Pulmonary artery endothelial cell (primary cell): ENCODE measurements at places on chromosomes 16 and 17. TPM values are rescaled to one million over a fixed set of nuclear protein-coding genes. Genes with fewer than 3 reads are reported as not detected.

GRCh38 chr17:66779237-66779606, 55.7 kb upstream of the CACNG5 start:
- no peak for DNase-seq

DNA sequence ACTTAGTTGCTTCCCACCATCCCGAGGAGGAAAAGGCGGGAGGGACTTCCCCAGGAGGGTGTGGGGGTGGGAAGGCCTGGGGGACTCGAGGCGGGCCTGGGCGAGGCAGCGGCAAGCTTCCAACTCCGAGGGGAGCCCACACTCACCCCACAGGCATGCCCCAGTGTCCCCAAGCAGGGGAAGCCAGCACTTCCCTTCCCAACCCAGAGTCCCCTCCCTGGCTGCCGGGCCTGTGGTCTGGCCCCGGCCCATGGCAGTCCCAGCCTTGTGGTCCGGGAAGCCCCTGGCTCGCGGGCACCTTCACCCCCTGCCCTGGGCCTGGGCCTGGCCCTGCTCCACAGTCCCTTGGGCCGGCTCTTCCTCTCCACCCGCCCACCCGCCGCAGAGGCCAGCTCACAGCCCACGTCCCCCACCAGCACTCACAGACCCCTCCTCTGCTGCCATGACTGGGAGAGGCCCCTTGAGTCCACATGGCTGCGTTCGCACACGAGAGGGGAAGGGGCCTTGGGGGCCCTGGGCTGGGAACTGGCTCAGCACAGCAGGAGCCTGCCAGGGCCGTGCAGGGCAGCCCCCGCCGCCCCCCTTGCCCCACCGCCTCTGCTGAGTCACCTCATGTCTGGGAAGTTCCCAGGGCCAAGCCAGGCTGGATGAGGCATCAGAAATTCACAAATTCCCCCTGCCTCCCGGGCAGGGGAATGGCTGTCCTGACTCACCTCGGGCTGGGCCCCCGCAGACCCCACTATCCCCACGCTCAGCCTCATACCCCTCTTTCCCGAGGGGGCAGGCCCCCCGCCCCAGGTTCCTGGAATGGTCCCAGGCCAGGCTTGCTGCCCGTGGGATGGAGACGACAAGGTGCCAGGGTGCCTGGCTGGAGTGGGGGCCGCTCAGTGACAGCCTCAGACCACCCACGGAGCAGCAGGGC, 27.8 kb downstream of the BAHCC1 start:
- peak; percentile 71 for DNase-seq

GRCh38 chr17:8273884-8274444, 14.5 kb upstream of the RANGRF start:
- DNase-seq: no peak

Gene LRRC3C
- total RNA-seq: not detected in 2 replicates

Gene TBX2
- not detected in 2 replicates for total RNA-seq

DNA sequence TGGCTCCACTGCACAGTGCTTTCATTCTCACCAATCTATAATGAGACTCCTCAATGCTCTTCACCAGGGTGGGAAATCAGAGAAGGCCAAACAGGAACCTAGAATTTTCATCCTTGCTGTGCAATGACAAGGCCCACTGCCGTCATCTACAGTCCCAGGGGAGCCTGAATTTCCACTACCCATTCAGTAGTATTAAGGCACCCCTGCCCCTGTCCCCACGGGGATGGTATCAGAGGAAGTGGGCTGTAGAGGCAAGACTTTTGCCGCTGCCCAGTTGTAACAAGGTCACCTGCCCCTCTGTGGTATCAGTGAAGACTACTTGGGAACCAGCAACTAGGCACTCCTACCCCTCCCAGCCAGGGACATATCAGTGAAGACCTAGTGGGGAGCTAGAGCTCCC, 104.5 kb downstream of the C16orf78 start:
- DNase-seq: no peak

DNA sequence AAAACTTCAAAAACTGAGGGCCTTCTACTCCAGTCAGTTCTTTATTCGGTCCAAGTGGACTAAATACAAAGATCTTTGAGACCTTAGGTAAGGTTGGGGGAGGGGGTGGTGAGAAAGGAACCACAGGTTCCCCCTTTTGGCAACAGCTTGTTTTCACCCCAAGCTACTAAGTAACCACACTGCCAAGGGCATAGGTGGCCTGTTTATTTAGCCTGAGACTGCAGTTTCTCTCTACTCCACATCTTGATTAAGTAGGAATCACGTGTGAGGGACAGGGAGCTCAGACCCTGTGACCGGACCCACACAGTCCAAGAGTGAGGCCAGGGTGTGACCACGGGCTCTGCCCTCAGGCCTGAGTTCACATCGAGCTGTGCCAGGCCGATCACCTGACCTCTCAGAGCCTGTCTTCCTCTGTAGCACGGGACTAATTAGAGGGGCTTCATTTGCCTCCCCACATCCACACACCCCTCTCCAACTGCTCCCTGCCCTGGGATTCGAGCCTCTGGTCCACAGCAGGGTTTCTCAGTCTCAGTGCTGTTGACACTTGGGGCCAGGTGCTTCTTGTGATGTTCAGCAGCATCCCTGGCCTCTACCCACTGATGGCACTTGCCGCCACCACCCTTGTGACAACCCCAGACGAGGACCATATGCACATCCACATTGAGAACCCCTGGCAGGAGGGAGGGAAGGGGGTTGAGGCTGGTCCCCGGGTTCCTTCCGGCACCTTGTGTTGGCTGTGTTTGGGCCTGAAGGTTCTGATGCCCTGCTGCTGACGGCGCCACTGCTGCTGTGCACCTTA, 17.8 kb downstream of the ST6GALNAC2 start:
- no peak for DNase-seq

- DNase-seq: no peak
Measured at GRCh38 chr17:61449707-61450640, 2.2 kb upstream of the TBX4 start.

Gene CA5A
- total RNA-seq: not detected in 2 replicates

DNA sequence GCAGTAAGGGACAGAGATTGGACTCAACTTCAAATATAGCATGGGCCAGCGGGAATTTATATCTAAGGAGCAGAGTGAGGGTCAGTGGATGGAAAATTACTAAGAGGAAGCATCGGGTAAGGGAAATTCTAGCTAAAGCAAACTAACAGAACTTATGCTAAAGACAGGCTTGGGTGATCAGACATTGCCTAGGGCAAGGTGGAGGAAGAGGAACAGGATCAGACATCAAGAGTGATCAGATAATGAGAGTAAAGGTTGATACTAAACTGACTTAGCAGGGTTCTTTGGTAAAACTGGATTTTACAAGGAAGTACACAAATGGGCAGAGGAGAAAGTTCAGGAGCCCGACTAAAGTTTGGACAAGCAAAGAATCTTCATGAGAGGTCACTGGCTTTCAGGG, 86.3 kb upstream of the TOM1L1 start:
- DNase-seq: no peak

Gene C17orf50
- total RNA-seq: not detected in 2 replicates

DNA sequence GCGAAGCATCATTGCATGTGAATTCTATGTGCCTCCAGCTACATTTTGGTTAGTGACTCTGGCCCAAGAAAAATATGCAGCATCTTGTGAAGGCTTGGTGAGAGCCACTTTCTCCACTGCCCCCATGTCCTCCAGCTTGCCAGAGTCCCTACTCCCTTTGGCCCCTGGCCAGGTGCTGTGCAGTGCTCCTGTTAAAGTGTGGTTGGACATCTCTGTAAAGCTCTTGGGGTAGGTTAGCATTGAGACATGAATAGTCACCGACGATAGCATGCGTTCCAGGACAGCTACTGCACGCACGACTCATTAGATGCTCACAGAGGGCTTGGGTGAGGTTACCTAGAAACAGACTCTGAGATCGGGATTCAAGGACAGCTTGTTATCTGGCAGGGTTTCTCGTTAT, 48.6 kb downstream of the FOXL1 start:
- DNase-seq: no peak

Gene TUBB3
- 156 and 237 TPM in 2 replicates for total RNA-seq

DNA sequence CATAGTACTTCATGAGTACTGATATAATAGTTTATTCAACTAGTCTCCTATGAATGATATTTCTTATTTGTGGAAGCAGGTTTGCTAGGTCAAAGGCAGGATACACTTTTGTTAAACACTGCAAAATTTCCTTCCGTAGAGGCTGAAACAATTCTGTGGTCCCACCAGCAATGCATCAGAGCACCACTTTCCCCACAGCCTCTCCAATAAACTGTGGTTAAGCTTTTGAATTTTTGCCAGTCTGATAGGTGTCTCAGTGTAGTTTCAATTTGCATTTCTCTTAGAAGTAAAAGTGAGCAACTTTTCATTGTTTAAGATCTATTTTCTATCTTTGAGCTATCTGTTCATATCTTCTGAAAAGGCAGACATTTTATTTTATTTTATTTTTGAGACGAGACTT, 36.4 kb upstream of the CORO6 start:
- DNase-seq: no peak

DNA sequence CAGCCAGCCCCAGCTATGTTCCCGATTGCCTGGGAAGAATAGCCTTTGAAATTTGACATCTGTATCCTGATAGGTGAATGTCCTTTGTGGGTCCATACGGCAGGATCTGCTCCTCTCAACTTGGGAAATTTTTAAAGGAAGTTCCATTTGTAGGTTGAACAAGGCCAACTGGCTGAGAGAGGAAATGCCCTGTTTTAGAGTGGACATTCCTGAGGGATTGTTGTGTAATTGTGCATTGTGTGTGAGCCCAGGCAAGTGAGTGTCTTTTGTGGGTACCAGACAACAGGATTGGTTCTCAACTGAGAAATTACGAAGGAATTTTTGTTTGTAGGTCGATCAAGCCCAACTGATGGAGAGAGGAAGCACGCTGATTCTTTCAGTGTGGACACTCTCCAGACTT, 2.6 kb upstream of the CPHXL2 start:
- DNase-seq: no peak

GRCh38 chr16:59351305-59351903, 617.3 kb upstream of the GOT2 start:
- no peak for DNase-seq

Gene HBM
- not detected in 2 replicates for total RNA-seq

- DNase-seq: no peak
Measured at GRCh38 chr16:87979352-87979751, 28.1 kb downstream of the BANP start.

Gene HP
- total RNA-seq: not detected in 2 replicates

Gene VTN
- total RNA-seq: 0.07 and 0.46 TPM in 2 replicates

GRCh38 chr17:62109378-62109902, 44.4 kb upstream of the MED13 start:
- DNase-seq: no peak

DNA sequence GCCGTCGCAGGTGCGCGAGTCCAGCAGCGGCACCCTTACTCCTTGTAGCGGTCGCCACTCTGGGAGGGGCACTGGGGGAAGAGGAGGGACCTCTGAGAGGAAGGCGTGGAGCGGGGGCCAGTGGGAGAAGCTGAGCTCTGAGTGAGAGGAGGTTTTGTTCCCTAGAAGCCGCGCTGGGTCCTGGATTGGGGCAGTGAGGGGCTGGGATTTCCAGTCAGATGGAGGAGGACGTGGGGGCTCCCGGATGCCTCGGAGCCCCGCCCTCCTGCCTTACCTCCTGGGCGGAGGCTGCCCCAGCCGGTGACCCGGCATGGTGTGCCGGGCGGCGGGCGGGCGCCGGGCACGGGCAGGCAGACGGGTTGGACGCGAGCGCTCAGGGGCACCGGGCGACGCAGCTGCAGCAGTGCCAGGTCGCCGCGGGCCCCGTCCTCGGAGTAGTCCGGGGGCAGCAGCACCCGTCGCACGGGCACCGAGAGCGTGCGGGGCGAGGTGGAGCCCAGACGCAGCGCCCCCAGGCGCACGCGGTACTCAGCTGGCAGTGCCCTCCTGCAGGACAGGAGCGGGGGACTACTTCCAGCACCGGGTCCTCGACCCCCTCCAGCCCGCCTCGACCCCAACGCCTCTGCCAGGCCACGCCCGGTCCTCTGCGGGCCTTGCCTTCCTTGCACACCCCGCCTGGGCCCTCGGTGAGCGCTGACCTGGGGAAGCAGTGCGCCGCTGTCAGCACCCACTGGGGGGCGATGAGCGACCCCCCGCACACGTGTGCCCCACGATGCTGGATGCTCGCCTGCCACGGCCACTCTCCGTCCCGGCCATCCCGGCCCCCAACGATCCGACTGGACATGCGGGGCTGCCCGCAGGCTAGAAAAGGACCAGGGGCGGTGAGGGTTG, 2.0 kb downstream of the PRSS33 start:
- no peak for DNase-seq

DNA sequence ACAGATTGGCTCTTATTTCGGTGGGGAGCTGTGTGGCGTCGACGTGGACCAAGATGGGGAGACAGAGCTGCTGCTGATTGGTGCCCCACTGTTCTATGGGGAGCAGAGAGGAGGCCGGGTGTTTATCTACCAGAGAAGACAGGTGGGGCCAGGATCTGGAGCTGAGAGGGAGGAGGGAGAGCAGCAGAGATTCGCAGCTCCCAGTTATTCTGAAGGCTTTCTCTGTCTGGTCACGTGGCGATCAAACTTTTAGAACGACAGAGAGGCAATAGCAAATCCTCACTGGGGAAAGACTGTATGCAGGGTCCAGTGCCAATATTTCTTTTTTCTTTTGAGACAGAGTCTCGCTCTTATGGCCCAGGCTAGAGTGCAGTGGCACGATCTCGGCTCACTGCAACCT, 22.2 kb downstream of the ITGAL start:
- no peak for DNase-seq

GRCh38 chr17:49850772-49851386, 3.0 kb upstream of the TAC4 start:
- DNase-seq: no peak

Gene TPSAB1
- not detected in 2 replicates for total RNA-seq
